NCI-H69 (cell line): ENCODE measurements at places on chromosomes 13 and 19.

- DNase-seq = peak; percentile 80
Observed at GRCh38 chr13:98892821-98893220, 85.0 kb downstream of the DOCK9 start.

DNA sequence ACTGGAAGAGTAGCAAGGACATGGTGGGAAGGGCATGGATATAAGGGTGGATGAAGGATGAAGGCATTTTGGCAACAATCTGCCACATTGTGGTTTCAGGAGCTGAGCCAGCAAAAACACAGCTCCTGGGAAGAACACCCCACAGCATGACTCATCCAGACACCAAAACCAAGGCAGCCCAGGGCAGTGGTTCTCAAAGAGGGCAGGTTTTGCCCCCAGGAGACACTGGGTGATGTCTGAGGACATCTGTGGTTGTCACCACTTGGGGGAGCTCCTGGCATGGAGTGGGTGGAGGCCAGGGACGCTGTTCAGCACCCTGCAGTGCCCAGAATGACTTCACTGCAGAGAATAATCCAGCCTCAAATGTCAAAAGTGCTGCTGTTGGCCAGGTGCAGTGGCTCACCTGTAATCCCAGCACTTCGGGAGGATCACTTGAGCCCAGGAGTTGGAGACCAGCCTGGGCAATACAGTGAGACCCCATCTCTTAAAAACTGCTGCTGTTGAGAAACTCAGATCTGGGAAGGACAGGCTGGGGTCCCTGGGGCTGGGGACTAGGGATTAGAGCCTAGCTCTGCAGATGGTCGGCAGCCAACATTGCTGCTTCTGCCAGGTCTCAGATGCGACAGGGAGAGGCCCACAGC, 16.1 kb downstream of the ZFR2 start:
- DNase-seq = peak; percentile 74

DNA sequence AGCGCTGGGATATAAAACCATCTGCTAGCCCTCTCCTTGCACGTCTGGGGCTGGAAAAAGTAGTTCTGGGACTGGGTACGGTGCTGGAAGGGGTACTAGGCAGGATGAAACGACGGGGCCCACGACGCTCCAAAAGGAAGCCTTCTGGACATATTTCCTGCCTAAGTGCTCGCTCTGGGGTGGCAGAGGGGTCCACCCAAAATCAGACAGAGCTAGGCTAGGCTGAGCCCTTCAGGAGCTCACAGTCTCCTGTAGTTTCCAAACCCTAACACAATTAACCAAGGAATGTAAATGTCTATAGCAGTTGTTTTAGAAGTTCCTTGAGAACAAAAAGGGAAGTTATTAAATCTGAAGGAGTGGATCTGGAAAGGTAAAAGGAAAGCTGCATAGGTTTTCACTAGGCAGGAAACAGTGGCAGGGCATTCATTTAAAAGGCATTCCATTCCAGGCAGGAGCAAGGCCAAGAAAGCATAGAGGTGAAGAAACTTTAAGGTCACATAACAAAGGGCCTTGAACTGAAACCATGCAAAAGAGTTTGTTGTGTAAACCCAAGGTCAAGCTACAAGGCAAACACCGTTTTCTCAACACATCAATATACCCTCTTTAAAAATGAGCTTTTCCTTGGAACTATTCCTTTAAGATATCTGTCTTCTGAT, 634 bp upstream of the DIAPH3 start:
- peak; percentile 58 for DNase-seq

DNA sequence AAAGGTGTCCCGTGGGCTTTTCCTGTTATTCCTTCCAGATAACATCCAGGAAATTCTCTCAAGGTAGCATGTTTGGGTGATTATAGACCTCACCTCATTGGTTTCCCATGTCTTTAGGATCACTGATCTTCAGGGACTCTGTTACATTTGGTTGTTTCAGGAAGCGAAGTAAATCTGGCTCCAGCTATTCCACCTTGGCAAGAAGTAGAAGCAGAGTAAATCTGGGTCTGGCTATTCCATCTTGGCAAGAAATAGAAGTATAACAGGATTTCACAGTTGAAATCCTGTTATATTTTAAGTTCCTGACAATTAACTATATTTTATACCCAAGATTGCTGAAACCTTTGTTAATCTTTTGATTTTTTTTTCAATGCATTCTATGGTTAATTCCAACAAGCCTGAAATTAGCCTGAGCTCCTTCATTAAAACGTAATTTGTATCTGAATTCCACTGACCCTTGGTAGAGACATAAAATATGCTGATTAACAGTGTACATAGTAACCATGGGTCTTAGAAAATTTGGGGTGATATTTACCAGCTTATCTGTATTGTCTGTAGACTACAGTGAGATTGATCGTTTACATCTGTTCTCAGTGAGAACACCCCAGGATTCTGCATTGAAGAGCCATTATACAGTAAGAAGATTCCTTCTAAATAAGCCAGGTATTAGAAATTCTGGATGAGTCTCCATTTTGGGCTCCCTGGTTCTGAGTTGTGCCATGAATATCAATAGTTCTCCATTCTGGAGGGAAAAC, 267.6 kb upstream of the SLITRK6 start:
- no peak for DNase-seq

GRCh38 chr13:49444524-49445395, 686 bp downstream of the SETDB2 start:
- DNase-seq = peak; percentile 64

DNA sequence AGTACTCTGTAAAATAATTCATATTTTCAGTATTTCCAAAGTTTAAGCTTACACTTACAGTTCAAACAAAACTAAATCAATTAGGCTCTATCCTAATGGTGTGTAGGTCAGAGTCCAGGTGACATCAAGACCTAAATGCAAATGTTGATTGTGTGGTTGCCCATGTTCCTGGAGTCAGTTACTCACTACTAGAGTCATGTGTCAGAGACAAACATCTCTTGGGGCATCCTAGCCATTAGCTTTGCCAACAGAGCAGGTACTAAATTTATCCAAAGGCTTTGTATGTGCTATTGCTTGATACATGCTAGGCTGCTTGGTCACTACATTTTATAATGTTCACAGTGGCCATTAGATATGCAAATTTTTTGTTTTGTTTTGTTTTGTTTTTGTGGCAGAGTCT, 11.7 kb downstream of the SPRY2 start:
- no peak for DNase-seq
